ENCODE measurements at places on chromosomes 6 and 20. TPM values are rescaled to one million over a fixed set of nuclear protein-coding genes. Genes with fewer than 3 reads are reported as not detected.

Gene OPRM1
- not detected for total RNA-seq

Gene XKR7
- total RNA-seq, result not detected

GRCh38 chr6:72977114-72977513, 248.2 kb downstream of the KHDC1L start:
- H3K27ac ChIP-seq, result no peak overlapping the region
- H3K4me3 ChIP-seq, result no peak overlapping the region
- no peak for DNase-seq
- H3K27me3 ChIP-seq, result no peaks in the 10 kb centered on the region
- no peaks in the 10 kb centered on the region for H3K4me1 ChIP-seq
- H3K36me3 ChIP-seq, result no peaks in the 10 kb centered on the region

DNA sequence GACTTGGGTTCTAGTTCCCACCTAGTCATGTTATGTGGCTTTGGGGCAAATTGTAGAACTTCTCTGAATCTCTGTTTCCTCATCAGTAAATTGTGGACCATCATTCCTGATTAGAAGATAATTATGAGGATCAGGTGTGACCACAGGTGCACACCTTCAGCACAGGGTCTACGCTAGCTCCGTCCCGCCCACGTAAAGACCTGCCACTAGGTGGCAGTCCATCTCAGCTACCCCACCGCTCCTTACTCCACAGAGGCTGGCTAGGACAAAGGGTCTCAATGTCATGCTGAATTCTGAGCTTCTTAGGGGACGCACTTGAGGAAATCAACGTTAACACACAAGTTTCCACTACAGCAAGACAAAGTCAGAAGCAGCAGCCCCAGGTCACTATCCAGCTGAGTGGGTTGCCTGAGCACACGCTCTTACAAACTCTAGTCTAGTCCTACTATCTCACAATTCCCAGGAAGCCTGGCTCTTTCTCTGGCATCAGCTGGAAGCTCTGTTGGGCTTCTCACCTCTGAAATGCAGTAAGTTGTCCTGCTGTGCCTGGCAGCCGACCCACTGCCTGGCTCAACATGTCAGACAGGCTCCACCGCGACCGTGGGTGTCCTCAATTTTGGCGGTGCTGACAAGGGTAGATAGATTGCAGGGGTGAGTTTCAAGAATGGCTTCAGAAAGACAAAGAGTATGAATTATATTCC, 2.0 kb upstream of the PLCG1 start:
- no peaks in the 10 kb centered on the region for H3K27me3 ChIP-seq
- no peak overlapping the region for H3K4me3 ChIP-seq
- DNase-seq, result peak; percentile 41
- no peaks in the 10 kb centered on the region for H3K36me3 ChIP-seq
- no peak overlapping the region for H3K27ac ChIP-seq

DNA sequence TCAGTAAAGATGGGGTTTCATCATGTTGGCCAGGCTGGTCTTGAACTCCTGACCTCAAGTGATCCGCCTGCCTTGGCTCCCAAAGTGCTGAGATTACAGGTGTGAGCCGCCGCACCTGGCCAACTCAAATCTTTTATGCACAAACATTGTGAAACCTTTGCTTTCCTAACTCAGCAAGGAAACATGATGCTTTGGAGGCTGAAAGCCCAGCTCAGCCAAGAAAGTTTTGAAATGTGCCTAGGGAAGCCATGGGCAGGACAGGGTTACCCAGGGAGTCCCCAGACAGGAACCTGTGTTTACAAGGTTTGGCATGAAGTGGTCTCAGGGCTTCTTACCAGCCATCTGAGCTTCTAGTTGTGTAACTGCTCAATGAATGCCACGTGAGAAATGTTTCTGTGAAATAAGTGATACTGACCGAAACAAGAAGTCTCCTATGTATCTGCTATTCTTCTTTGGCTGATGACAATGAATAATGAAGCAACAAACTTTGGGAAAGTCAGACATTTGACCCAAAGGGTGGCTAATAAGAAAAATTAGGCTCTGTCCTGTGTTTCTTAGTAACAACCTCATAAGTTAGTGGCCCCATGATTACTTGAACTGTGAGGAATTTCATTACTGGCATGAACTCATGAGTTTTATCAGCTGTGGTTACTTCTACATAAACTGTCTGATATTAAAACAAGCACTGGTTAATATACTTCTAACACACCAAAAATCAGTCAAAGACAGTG, 163.5 kb downstream of the KIF6 start:
- peak; percentile 33 for DNase-seq
- H3K4me3 ChIP-seq, result no peak overlapping the region
- no peaks in the 10 kb centered on the region for H3K36me3 ChIP-seq
- H3K27me3 ChIP-seq, result no peaks in the 10 kb centered on the region

- H3K4me1 ChIP-seq, result peaks cover 23% of the 10 kb centered on the region
- peak overlapping the region; percentile 31 for H3K27ac ChIP-seq
- H3K4me3 ChIP-seq, result no peak overlapping the region
- DNase-seq, result peak; percentile 92
- no peaks in the 10 kb centered on the region for H3K27me3 ChIP-seq
- no peaks in the 10 kb centered on the region for H3K36me3 ChIP-seq
These were observed 188.0 kb upstream of the TAB2 start for GRCh38 chr6:149129371-149130077.

DNA sequence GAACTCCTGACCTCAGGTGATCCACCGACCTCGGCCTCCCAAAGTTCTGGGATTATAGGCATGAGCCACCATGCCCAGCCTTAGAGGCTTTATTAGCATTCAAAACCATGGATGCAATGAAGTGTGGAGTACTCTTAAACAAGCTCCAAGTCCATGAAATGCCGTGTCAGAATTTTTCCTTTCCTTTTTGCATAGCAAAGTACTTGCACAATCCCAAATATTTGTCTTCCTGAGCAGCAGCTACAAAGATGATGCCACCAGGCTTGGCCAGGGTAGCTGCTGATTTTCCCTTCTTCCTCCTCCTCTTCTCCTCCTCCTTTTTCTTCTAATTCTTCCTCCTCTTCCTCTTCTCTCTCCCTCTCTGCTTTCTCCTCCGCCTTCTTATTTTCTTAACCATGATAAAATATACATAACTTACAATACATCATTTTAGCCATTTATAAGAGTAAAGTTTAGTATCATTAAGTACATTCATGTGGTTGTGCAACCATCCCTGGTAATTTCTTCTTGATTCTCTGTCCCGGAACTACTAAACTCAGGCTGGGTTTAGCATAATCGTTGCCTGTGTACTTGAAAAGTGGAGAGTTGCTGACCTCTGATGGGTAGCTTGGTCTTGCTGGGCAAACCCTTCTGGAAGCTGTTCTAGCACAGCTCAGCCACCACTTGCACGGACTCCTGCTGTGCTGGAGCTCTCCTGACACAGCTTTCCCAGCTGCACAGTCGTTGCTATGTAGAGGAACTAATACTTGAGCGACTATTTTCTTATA, 20.3 kb downstream of the MUCL3 start:
- H3K27me3 ChIP-seq, result peaks cover 35% of the 10 kb centered on the region
- H3K4me1 ChIP-seq, result no peaks in the 10 kb centered on the region
- DNase-seq, result peak; percentile 67
- H3K36me3 ChIP-seq, result no peaks in the 10 kb centered on the region
- H3K4me3 ChIP-seq, result no peak overlapping the region

DNA sequence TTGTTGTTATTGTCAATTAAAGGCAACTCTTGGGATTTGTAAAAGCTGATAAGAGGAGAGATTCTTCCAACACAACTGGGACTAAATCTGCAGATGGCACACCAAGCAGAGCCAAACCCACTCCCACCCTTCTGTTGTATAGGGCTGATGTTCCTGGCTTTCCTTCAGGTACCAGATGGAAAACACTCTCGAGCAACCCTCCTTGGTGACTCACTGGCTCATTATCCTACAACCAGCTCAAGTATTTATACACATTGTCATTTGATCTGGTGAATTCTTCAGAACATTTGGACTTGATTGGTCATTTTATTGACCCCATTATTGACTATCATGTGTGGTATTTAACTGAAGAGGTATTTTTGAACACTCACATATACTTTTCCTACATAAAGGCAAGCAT, 190.3 kb upstream of the PCSK2 start:
- DNase-seq, result no peak
- H3K27me3 ChIP-seq, result 0 out of 2 replicates have a peak, but pooled peaks cover 3% of the 10 kb centered on the region
- H3K4me3 ChIP-seq, result no peak overlapping the region
- no peaks in the 10 kb centered on the region for H3K36me3 ChIP-seq
- no peaks in the 10 kb centered on the region for H3K4me1 ChIP-seq
- H3K27ac ChIP-seq, result no peak overlapping the region

GRCh38 chr6:80015839-80016435, 11.5 kb downstream of the TTK start:
- H3K36me3 ChIP-seq, result no peaks in the 10 kb centered on the region
- H3K4me3 ChIP-seq, result no peak overlapping the region
- no peaks in the 10 kb centered on the region for H3K27me3 ChIP-seq
- H3K27ac ChIP-seq, result no peak overlapping the region
- H3K4me1 ChIP-seq, result no peaks in the 10 kb centered on the region
- no peak for DNase-seq

DNA sequence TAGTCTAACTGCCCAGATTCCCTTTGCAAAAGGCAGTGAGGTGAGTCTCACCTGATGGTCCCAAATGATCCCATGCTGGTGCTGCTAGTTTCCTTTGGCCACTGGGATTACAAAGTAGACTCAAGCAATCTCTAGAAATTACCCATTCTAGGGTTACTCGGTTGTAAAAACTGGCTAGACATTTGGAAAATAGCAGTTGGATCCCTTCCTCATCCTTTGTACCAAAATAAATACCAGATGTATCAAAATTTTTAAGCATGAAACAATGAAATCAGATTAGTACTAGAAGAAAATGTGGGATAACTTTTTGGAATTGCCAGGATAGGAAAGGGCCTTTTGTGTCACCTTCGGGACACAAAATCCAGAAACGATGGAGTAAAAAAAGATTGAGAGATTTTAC, 112.9 kb upstream of the TOP1 start:
- H3K27me3 ChIP-seq, result no peaks in the 10 kb centered on the region
- H3K27ac ChIP-seq, result no peak overlapping the region
- H3K36me3 ChIP-seq, result no peaks in the 10 kb centered on the region
- no peak overlapping the region for H3K4me3 ChIP-seq
- H3K4me1 ChIP-seq, result no peaks in the 10 kb centered on the region

Gene FOXC1
- total RNA-seq, result 11.1 TPM

- peak; percentile 34 for DNase-seq
- no peaks in the 10 kb centered on the region for H3K36me3 ChIP-seq
- no peaks in the 10 kb centered on the region for H3K27me3 ChIP-seq
- peak overlapping the region; percentile 68 for H3K27ac ChIP-seq
- peaks cover 13% of the 10 kb centered on the region for H3K4me1 ChIP-seq
These were observed 174.9 kb upstream of the THBS2 start for GRCh38 chr6:169428532-169428931.

Gene OR2H1
- total RNA-seq, result not detected

DNA sequence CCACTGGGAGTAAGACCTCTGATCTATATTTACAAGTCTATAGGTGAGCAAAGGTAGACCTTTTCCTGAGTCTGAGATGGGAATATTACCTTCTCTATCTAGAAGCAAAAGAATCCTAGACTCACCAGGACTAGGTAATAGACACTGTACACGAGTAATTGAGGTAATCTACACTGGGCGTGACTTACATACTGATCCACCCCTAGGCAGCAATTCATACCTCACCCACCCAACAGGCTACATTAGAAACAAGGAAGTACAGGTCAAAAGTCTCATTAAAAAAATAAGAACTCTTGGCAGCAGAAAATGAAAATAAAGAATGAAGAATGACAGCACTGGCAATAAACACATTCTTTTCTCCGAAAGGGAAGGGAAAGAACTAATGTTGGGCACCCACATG, 7.6 kb downstream of the CSNK2A1 start:
- no peak for DNase-seq
- no peak overlapping the region for H3K27ac ChIP-seq
- H3K4me1 ChIP-seq, result peaks cover 17% of the 10 kb centered on the region
- no peaks in the 10 kb centered on the region for H3K27me3 ChIP-seq

DNA sequence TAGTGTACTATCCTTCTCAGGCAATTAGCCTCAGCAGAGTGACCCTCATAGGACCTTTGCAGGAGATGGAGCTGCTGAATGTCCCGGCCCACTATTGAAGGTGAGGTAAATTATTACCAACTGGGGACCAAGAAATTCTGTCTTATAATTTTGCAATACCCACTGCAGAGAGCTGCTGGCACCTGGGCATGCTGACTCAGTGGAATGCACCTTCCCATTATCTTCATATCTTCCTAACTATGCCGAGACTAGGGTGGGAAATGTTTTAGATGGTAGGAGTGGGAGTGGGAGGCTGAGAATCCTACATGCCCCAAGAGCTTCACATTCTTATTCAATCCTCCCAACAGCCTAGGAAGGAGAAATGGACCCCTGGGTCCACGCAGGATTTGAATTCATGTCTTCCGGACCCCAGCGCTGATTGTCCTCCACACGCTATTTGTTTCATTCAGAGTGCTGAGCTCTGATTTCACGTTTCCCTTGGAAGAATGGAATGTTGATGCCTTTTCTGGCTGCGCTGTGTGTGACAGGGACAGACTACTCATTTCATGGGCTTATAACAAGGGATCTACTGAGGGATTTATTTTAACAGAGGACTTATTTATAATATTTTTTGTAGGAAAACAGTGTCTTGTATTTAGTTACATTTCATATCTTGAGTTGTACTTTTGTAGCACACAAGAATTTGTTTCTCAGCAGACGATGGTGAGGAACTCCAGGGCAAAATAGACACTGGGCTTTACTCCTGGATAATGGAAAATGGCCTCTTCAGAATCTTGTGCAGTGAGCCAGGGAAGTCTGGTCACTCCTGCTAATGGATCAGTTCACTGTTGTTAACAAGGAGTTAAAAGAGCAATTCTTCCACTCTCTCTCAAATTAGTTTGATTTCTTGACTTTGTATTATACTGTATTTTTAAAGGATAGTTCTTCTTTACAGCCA, 66.4 kb downstream of the FYN start:
- no peak overlapping the region for H3K4me3 ChIP-seq
- no peak for DNase-seq
- H3K27ac ChIP-seq, result peak overlapping the region; percentile 67
- no peaks in the 10 kb centered on the region for H3K27me3 ChIP-seq

Gene EYS
- total RNA-seq, result not detected

GRCh38 chr20:43961541-43962471, 47.2 kb downstream of the TOX2 start:
- H3K4me1 ChIP-seq, result peaks cover 4% of the 10 kb centered on the region
- H3K4me3 ChIP-seq, result no peak overlapping the region
- no peaks in the 10 kb centered on the region for H3K27me3 ChIP-seq
- DNase-seq, result no peak
